ENCODE measurements at places on chromosomes 16 and 17. TPM values are rescaled to one million over a fixed set of nuclear protein-coding genes. Genes with fewer than 3 reads are reported as not detected.
A peak's percentile ranks its signal among the peaks of the same experiment; 100 is the strongest.

DNA sequence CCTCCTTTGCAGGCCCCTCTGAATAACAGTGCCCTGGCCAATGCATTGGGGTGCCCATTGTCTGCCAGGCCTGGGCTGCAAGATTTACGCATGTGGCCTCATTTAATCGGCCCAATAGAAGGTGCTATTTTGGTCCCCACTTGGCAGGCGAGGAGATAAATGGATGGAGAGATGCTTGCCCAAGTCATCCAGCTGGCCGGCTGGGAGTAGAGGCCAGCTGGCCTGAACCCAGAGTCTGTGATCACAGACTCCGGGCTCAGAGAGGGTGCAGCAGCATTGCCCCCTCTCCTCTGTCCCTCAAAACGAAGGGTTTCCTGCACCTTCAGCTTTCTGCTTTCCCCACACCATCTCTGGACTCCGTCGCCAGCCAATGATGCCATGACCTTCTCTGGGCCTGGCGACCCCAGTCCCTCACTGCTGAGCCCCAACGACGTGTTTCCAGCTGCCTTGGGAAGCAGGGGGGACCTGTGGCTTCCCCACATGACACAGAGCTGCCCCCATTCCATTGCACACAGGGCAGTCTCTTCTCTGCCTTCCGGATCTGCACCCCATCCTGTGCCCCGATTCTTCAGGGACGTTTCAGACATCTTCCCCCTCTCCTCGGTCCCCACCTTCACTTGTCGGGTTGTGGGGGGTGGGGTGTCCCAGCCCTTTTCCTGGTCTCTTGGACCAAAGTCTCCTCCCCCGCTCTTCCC, 3.5 kb upstream of the ADGRG1 start:
- DNase-seq: peak; percentile 69

DNA sequence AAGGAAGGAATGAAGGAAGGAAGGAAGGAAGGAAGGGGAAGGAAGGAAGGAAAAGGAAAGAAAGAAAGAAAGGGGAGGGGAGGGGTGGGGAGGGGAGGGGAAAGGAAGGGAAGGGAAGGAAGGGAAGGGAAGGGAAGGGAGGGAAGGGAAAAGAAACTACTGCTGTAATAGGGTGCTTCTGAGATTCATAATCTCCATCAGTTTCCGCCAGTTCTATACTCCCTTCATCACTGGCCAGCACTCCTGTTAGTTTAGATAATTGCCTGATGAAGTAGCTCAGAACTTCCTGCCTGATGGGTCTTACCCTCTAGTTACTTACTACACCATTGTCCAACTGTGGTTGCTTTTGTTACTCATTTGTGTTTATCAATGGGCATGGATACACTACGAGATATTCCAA, 2.0 kb upstream of the KRTAP9-6 start:
- no peak for DNase-seq

DNA sequence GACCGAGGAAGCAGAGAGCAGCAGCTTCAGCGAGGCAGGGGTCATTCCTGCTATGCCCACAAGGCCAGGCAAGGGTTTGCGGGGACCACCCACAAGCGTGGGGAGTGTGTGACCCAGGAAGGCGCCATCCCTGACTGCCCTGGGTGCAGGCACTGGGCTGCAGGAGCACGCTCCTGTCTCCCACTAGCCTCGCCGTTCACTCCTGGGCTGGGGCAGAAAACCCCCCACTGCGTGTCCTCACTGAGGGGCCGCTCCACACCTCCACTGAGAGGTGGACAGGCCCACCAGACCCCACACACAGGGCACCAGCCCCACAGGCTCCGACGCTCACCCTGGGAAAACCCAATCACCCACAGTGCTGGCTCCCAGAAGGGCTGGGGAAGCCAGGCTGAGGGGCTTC, 56.1 kb downstream of the KLHDC4 start:
- DNase-seq: no peak

DNA sequence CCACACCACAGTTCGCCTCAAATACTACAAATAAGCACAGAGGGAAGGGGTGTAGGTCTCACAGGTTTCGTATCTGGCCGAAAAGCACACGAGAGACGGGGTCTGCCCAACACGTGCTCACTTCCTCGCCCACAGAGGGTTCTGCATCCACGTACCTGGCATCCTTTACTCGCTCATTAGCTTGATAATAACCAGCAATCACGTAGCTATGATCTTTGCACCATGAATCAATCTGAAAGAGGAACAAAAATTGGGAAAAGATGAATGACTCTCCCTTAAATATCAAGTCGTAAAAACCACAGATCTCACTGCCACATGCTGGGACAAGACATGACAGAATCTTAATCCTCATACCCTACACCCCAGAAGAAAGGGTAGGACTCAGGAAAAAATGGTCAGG, 10.5 kb downstream of the EMC8 start:
- DNase-seq: no peak

Gene TMEM220
- 1.2 TPM for total RNA-seq

DNA sequence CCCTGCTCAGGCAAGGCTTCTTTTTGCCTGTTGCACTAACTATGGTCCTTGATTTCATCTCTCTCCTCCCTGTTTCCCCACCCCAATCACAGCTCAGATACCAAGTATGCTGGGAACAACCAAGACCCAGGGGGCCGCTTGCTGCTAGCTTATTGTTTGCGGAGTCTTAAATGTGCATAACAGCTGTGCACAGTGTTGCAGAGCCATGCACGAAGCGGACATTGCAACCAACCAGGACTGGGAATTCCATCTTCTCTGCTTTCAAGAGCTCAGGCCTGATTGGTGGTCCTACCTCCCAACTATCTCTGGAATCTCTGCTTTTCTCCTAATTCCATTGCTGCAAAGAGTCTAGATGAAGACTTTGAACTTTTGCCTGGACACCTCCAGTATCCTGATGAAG, 281.3 kb upstream of the TNRC6C start:
- DNase-seq: no peak

DNA sequence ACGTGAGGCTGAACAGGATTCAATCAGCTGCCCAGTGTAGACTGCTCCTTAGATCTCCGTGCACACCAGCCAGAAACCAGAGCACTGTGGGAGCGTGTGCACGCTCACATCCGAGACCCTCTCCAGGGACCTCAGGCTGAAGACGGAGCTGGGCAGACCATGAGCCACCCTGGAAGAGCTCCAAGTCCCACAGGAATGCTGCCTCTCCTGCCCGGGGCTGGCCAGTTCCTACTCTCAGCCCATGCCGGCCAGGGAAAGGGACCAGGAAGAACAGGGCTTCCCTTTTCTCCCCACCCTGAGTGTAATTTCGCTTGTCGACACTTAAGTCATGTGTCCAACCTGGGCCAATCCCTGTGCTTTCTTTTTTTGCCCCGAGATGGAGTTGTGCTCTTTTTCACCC, 6.9 kb downstream of the ALYREF start:
- DNase-seq: no peak

DNA sequence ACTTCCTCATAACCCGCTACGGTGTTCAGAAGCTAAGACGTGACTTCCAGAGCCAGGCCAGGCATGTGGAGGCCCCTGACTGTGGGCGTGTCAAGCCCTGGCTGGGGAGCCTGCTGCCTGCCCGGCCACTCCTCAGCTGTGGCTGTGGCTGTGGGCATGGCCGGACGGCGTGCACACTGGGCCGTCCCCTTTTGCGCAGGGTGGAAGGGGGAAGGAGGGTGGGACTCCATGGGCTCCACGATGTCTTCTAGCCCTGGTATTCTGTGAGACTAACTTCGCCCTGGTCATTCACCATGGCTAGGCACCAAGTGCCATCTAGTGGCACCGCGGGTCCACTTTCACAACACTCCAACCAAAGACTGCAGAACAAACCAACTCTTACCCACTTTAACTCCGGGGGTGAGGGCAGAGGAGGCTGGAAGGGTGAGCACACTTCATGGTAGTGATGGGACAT, 67.9 kb downstream of the N4BP1 start:
- DNase-seq: peak; percentile 73

GRCh38 chr17:28118362-28118761, 75.9 kb downstream of the NLK start:
- DNase-seq: no peak

GRCh38 chr16:89122322-89122851, 28.7 kb downstream of the ACSF3 start:
- DNase-seq: no peak

Gene PIPOX
- 4.9 TPM for total RNA-seq

Gene AOC3
- total RNA-seq: 0.41 TPM

GRCh38 chr17:4531988-4532736, 23.0 kb downstream of the MYBBP1A start:
- DNase-seq: no peak

Gene OR1D2
- total RNA-seq: not detected

DNA sequence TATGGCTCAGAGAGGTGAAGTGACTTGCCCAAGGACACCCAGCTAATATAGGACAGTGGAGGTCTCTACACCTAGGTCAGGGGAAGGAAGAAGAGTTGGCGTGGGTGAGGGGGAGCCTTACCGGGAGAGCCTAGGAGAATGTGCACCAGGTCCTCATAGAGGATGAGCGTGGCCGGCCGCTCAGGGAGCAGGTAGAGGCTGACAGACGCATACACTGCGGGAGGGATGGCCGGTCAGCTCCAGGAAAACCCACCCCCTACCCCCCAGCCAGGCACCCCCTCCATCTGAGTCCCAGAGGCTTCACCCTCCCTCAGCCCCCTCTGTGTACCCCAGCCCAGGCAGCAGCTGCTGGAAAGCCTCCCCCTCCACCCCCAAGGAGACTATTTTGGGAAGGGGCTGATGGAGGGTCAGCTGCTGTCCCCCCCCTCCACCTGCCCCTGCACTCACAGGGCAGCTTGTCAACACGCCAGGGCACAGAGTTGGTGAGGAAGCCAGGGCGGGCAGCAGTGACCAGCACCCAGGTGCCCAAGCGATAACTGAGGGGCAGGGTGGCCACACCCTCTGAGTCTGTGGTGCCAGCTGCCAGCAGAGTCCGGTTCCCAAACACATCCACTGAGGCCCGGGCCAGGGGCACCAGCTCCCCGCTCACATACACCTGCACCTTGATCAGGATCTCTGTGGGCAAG, 4.1 kb downstream of the FAM171A2 start:
- DNase-seq: no peak

Gene DNAH17
- under 0.01 TPM for total RNA-seq

- DNase-seq: no peak
These were observed 70.3 kb downstream of the SEC14L1 start for GRCh38 chr17:77210946-77211541.

GRCh38 chr16:67967958-67968399, 458 bp downstream of the SLC12A4 start:
- DNase-seq: peak; percentile 54

GRCh38 chr17:11308531-11308930, 67.5 kb downstream of the SHISA6 start:
- DNase-seq: no peak

GRCh38 chr17:45077643-45078042, 16.5 kb downstream of the NMT1 start:
- no peak for DNase-seq

Gene GINS3
- 1.6 TPM for total RNA-seq

DNA sequence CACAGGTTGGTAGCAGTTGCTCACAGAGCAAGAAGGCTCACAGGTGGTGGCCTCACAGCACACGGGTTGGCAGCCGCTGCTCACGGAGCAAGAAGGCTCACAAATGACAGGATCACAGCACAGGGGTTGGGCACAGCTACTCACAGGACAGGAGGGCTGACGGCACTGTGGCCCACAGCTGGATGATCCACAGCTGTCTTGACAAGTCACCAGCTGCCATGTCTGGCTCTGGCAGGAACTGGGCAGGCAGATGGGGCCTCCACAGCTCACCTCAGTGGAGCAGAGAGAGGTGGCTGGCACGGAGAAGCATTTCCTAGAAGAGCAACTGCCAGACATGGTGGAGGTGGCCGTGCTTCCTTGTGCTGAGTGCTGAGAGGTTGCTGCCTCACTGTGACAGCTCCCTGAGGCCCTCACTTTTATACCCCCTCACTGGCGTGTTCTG, at the start of gene KRTAP16-1:
Gene KRTAP16-1, minus strand, starts transcription at position 392 of the 442 bp plus-strand sequence. Its CDS starts 56 bp downstream, at position 336.
- DNase-seq: no peak

DNA sequence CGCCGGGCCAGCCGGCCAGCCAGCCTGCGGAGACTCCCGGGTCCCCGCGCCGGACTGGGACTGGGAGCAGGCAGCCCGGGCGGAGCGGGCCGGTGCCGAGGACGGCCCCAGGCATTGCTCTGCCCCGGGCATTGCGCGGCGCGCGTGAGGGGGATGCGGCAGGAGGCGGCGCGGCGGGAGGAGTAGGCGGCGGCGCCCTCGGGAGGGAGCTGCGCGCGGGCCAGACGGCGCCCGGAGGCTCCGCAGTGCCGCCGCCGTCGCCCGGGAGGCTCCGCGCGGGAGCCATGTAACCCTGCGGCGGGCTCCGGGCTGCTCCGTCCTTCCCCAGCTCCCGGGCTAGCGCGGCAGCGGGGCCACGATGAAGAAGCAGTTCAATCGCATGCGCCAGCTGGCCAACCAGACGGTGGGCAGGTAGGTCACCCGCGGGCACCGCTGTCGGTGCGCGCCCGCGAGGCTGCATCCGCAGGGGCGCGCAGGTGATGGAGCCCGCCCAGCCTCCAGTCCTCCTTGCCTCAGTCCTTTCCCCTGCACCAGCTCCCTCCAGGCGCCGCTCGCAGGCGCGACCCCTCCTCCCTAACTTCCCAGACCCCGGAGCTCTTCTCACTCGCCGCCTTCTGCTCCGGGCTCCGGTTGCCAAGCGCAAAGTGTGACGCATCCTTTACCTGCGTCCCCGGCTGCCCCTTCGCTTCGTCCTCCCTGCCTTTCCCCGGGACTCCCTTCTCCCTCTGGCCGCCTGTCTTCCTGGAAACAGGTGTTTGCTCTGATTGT, at the start of gene ARHGAP44:
Gene ARHGAP44, plus strand, starts transcription at position 18 of the 768 bp plus-strand sequence. Its CDS starts 341 bp downstream, at position 359.
- DNase-seq: peak; percentile 70

Gene CNEP1R1
- 74.6 TPM for total RNA-seq

DNA sequence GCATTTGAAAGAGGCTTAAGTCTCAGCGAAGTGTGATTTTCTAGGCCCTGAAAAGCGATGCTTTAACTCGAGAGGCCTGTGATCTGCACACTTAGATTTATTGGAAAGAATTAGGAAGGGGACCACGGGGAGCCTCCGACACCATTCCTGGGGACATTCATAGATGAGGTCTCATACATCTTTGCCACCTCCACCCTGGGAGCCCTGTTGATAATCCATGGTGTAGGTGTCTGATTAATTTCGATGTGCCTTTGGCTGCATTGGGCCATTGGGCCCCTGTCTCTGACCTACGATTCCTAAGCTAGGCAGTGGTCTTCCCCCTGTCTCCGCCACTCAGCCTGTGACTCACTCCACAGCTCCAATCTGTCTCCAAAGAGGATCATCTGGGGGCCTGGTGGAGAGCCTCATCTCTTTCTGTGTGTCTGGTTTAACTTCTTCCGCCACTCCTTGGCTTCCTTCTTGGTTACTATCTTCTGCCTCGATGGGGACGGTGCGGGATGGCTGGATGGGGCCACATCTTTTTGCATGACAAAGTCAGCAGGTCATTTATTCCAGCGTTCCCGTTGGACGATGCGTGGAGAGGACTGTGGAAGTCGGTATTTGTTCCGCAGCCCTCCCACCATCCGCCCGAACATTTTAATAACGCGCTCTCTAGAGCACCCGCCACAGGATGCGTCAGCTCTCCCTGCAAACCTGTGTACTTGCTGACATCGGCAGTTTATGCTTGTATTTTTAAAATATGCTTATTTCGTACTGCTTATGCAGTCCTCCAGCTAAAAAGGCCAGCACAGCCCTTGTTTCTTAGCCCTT, 109.3 kb downstream of the IRX3 start:
- no peak for DNase-seq
